ENCODE measurements at places on chromosomes 1 and 21.
A peak's percentile ranks its signal among the peaks of the same experiment; 100 is the strongest.

GRCh38 chr1:177928194-177928593, 41.7 kb downstream of the SEC16B start:
- DNase-seq = no peak

DNA sequence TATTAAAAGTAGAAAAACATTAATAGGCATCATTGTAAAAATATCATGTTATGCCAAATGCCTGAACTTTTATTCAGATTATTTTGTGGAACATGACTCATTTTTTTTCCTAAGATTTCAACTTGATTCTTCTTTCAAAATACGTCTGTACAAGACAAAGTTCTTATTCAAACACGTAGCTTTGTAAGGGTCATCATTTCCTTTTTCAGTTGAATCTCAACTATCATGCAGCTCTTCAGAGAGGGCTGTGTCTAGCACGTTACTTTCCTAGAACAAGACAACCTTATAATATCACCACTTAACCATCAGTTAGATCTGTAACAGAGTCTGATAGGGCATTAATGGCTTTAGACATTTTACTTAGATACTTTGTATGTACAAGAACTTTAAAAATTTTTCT, 608.9 kb downstream of the AMY1C start:
- no peak for DNase-seq

DNA sequence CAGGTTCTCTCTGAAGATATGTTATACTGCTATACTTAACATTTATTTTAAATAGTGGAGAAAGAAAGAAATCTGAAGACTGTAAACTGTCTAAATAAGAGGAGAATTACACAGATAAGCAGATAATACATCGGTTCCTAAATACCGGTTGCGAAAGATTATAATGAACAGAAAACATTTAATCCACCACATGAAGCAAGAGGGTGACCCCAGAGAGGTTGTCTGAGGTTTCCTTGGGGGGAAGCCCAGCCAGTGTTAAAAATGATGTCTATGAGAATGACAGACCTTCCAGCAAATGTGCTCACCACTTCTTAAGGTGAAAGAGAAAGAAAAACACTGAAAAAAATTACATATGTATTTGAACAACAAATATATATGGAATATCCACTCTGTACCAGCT, 356.4 kb upstream of the KAZN start:
- no peak for DNase-seq

DNA sequence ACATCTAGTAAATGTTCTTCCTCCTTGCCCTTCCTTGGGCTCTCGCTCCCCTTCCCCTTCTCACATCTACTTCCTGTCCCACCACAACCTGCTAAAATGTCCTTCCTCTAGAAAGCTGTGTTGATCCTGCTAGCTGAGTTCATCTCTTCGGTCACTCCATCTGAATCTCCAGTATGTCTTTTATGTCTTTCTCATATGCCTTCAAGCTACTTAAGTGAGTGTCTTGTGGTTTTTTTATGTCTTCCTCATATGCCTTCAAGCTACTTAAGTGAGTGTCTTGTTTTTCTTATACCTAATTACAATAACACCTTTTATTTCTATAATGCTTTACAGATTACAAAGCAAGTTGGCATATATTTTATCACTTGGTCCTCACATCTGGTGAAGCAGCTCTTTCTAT, 33.9 kb downstream of the CSF1 start:
- DNase-seq = no peak

- no peak for DNase-seq
Measured at GRCh38 chr1:225657462-225657989, 4.6 kb upstream of the ENAH start.

DNA sequence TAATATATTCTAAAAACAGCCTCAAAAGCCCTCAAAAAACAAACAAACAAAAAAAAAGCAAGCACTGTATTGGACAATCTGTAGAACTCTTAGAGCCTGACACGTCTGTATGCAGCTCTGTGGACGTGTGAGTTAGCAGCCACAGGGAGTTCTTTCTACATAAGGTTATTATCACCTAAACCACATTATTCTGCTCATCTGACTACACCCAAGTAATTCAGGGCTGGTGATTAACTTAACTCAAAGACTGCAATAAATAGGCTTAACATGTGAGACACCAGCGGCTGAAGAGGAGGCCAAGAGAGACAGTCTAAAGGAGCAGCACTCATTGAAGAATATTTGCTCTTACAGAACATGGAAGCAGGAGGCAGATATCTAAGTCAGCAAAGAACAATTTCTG, 316.0 kb downstream of the VAV3 start:
- DNase-seq = peak; percentile 36

- no peak for DNase-seq
Measured at GRCh38 chr21:35346697-35347096, 297.6 kb upstream of the RUNX1 start.

GRCh38 chr1:173175514-173176145, 31.5 kb downstream of the TNFSF4 start:
- DNase-seq = peak; percentile 27

DNA sequence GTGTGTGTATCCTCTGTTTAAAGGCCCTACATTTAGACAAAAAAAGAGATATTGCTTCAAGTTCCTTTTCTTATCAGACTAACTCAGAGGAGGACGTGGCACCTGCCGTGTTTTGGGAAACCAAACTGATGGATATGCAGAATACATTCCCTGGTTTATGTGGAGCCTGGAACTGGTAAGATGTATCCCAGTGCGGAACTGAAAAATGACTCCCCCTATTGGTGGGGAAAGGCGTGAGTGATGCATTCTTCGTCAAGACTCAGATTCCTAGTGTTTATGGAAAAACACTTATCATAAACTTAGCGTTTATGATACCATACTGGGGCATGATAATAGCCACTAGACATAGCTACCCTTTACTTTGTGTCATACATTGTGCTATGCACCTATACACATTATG, 154.2 kb downstream of the ZNF326 start:
- no peak for DNase-seq

GRCh38 chr1:202157945-202158344, 2.5 kb downstream of the PTPN7 start:
- DNase-seq = no peak

DNA sequence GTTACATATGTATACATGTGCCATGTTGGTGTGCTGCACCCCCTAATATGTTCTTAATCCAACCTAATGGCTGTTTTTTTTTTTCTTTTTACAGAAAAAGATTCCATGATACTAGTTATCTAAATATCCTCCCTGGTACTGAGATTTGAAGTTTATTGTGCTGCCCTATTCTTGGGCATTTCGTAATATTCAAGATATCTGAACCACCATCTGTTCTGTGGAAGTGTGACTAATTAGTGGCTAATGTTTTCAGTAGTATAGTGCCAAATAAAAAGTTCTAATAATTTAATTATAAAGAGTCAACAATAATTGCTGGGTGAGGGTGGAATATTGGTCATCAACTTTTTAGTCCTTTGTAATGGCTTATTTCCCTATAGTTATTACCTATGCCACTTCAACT, 217.5 kb downstream of the GABPA start:
- DNase-seq = no peak

DNA sequence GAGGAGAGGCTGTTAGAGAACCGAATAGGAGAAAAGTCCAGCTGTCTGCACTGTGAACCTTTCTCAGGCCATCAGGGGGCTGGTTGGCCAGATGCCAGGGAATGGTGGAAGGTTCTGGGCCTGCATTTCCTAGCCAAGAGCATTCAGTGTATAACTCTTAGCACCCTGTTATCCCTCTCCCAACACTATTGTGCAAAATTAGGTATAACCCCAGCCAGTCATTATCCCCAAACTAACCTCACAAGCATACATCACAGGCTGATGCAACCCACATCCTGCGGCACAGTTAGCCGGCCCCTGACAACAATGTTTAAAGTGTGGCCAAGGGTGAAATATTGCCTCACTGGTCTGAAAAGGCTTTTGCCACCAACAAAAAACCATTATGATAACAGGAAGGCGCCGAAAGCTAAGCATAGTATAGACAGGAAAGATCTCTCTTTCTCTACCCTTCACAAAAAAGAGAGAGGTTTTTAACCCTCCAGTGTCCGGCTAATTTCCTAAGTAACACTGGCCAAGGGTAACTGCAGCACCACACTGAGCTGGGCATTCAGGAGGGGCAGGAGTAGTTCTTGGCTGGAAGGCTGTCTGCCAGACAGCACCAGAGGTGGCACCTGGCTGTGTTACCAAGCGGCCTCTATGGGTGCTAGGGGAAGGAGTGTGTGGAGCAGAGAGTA, 77.3 kb upstream of the BCAR3 start:
- DNase-seq = peak; percentile 76

DNA sequence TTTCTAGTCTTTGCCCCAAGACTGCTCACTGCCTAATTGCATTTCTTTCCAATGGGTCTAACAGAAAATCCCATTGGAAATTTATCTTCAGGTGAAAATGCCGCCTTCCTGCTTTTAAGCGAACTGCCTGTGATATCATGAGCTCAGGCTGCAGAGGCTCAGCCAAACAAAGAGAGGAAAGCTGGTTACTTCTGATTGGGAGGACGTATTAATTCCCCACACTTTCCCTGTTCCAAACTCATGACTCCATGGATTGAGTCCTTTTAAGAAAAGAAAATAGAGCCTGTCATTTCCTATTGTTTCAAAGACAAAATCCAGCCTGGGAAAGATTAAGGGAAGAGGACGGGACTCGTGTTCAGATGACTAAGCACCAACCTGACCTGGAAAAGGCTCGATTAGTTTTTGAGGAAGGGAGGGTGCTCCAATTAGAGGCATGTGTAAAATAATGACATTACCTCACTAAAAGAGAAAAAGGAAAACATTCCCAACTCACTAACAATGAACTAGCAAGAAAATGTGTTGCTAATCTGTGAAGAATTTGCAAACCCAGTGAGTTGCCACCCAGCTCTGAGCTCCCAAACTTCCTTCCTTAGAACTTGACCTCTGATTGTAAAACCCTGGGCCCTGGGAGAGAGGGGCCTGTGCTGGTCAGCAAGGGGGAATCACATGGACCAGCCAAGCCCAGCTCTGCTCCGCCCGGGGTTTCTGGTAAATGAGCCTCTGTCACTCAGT, 61.2 kb downstream of the TCP10L start:
- DNase-seq = no peak

- no peak for DNase-seq
Measured at GRCh38 chr1:237760951-237761350, 129.8 kb downstream of the ZP4 start.

GRCh38 chr21:28737674-28738419, 254.8 kb downstream of the LTN1 start:
- DNase-seq = peak; percentile 46

- DNase-seq = no peak
Measured at GRCh38 chr21:46465651-46466050, 7.0 kb downstream of the DIP2A start.

DNA sequence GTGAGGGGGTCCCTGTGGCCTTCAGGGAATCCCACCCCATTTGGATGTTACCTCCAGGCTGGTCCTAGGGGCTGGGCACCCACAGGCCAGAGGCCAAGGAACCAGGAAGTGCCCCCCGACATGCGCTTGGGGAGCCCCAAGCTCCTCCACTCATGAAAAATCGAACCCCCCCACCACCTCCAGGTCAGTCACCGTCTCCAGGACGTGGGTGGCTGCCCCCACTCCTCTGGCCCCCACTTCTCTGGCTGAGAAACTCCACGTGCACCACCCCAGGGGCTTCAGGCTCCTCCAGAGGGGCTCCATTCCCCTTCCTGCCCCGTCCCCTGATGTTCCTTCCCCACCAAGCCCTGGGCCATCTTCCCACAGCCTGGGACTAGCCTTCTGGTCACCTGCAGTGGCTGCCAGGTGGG, 30.5 kb upstream of the POFUT2 start:
- DNase-seq = no peak

GRCh38 chr21:34630536-34631143, 15.7 kb upstream of the RCAN1 start:
- peak; percentile 82 for DNase-seq

- peak; percentile 83 for DNase-seq
Measured at GRCh38 chr1:28115267-28115666, 26.9 kb upstream of the EYA3 start.

GRCh38 chr1:241310451-241310850, 46.6 kb downstream of the RGS7 start:
- no peak for DNase-seq

DNA sequence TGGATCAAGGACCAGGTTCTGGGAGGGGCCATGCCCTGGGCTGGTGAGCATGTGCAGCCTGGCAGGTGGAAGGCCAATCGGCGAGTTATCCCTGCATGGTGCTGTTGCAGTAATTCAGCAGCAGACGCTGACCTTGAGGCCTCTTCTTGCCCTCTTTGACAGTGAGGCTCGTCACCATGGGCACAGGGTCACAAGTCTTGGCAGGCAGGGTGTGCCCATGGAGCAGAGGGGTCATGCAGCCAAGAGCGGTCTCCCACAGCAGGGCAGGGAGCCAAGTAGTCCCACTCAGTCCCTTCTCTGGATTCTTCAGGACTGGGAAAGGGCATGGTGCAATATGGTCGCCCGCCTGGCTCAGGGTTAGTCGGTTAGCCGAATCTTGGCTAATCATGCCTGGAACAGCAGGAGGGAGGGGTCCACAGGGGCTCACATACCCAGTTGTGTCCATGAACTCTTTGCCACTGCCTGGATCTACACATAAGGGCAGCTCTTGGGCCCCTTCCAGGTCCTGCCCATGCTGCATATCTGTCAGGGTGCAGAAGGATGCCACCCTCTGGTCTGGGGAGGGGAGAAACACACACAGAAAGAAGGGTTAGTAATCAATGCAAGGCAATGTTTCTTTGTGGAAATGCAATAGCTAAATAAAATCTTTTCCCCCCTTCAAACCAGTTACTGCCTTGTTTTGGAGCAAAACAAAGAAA, 226.8 kb downstream of the SIPA1L2 start:
- DNase-seq = no peak

- DNase-seq = no peak
Measured at GRCh38 chr1:8152731-8153702, 126.9 kb upstream of the ERRFI1 start.

GRCh38 chr1:19311503-19311930, 427 bp downstream of the AKR7A2 start:
- DNase-seq = peak; percentile 22

DNA sequence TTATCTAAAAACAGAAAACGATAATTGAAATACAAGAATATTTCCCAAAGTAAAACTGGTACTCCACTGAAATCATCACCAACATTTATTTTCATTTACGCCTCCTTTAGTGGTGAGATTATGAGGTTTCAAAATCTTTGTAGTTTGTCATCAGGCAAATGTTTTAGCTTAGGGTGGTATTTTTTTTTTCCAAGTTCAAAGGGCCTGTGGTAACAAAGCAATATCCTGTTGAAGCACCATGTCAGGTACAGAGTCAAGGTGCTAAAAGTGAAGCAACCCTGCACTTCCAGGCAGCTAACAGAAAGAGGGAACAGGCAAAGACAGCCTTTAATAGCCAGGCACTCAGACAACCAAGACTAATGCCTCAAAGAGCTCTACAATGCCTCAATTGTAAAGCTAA, 89.2 kb downstream of the JAK1 start:
- DNase-seq = no peak

- no peak for DNase-seq
Measured at GRCh38 chr21:36127250-36127904, 7.5 kb upstream of the CBR3 start.

- DNase-seq = peak; percentile 83
Measured at GRCh38 chr1:31422505-31423319, 9.7 kb downstream of the SERINC2 start.

DNA sequence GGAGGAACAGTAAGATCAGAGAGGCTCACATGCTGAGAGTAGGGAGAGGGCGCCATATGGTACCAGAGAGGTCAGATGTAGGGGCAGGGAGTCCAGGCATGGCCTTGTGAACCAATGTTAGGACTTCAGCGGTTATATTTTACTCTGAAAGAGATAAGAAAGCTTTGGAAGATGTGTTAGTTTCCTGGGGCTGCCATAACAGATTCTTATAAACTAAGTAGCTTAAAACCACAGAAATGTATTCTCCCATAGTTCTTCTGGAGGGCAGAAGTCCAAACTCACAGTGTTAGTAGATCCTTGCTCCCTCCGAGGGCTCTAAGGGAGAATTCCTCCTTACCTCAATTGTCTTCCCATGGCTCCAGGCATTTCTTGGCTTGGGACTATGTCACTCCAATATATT, 502.5 kb upstream of the ADGRL2 start:
- DNase-seq = no peak
